Regular cardiac myocyte (primary cell): ENCODE measurements at places on chromosomes 13 and 19. TPM values are rescaled to one million over a fixed set of nuclear protein-coding genes. Genes with fewer than 3 reads are reported as not detected.

The PROSER3 gene
- 2.8 and 4.0 TPM in 2 replicates for total RNA-seq

The HSPBP1 gene
- total RNA-seq = 18.9 and 40.6 TPM in 2 replicates

The FAM83E gene
- 0.56 and 0.58 TPM in 2 replicates for total RNA-seq

The TMEM221 gene
- total RNA-seq = under 0.01 TPM in 1 of 2 replicates, not detected in the other

The RUVBL2 gene
- total RNA-seq = 138 and 392 TPM in 2 replicates

The CABP5 gene
- total RNA-seq = not detected in 2 replicates

The IGLON5 gene
- total RNA-seq = under 0.01 TPM in 1 of 2 replicates, not detected in the other

The CEBPA gene
- total RNA-seq = under 0.01 and 0.28 TPM in 2 replicates

The SHANK1 gene
- 2.9 and 7.6 TPM in 2 replicates for total RNA-seq

The CD79A gene
- 0.19 TPM in 1 of 2 replicates, not detected in the other for total RNA-seq

The ICAM3 gene
- total RNA-seq = 7.0 and 12.1 TPM in 2 replicates

The METTL21C gene
- total RNA-seq = under 0.01 TPM in 1 of 2 replicates, not detected in the other

The KLK4 gene
- total RNA-seq = not detected in 2 replicates

The GNG8 gene
- total RNA-seq = not detected in 2 replicates

The IZUMO1 gene
- not detected in 2 replicates for total RNA-seq

The KLHL1 gene
- not detected in 2 replicates for total RNA-seq

The TSHZ3 gene
- total RNA-seq = 7.1 and 8.7 TPM in 2 replicates

The CYP2A6 gene
- total RNA-seq = not detected in 2 replicates

The SRRM5 gene
- total RNA-seq = not detected in 2 replicates

The ZNF583 gene
- 5.4 and 5.6 TPM in 2 replicates for total RNA-seq

The CPB2 gene
- not detected in 2 replicates for total RNA-seq

The ANGPTL8 gene
- not detected in 2 replicates for total RNA-seq

The TJP3 gene
- total RNA-seq = not detected in 2 replicates

The ATP4A gene
- not detected in 2 replicates for total RNA-seq

The NLRP12 gene
- under 0.01 TPM in 2 replicates for total RNA-seq

The PLK5 gene
- under 0.01 TPM in 1 of 2 replicates, not detected in the other for total RNA-seq

The FARP1 gene
- total RNA-seq = 18.6 and 27.2 TPM in 2 replicates

The USF2 gene
- 33.5 and 49.1 TPM in 2 replicates for total RNA-seq

The CEACAM21 gene
- 0.28 TPM in 1 of 2 replicates, not detected in the other for total RNA-seq

The FEM1A gene
- 9.9 and 17.8 TPM in 2 replicates for total RNA-seq

The C19orf44 gene
- total RNA-seq = 4.6 and 5.6 TPM in 2 replicates

The CEACAM7 gene
- total RNA-seq = not detected in 2 replicates

The TIMM44 gene
- total RNA-seq = 43.4 and 55.2 TPM in 2 replicates
